ENCODE measurements at places on chromosomes 11 and 22. TPM values are rescaled to one million over a fixed set of nuclear protein-coding genes. Genes with fewer than 3 reads are reported as not detected.

The ELMOD1 gene
- not detected for total RNA-seq

The C1QTNF5 gene
- total RNA-seq: 2.0 TPM

The ARHGAP20 gene
- total RNA-seq: 2.6 TPM

The OR8A1 gene
- not detected for total RNA-seq

The KDM4D gene
- total RNA-seq: 0.32 TPM

DNA sequence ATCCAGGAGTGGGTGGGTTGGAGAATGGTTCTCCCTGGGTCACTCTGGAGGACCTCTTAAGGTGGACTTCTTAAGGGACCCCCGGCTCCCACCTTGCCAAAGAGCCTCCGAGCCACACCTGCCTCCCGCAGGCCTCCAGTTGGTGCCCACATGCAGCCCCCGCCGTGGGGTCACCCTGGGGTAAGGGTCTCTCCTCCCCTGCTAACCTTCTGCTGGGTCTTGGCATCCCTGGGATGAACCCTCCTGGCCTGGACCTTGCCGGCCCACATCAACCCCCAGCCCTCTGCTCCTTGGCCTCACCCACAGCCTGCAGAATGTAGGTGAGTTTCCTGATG, 12.5 kb upstream of the MUC6 start:
- no peak for ATAC-seq

- ATAC-seq: peak; percentile 23
Measured at GRCh38 chr11:30128269-30128932, 102.4 kb upstream of the FSHB start.

DNA sequence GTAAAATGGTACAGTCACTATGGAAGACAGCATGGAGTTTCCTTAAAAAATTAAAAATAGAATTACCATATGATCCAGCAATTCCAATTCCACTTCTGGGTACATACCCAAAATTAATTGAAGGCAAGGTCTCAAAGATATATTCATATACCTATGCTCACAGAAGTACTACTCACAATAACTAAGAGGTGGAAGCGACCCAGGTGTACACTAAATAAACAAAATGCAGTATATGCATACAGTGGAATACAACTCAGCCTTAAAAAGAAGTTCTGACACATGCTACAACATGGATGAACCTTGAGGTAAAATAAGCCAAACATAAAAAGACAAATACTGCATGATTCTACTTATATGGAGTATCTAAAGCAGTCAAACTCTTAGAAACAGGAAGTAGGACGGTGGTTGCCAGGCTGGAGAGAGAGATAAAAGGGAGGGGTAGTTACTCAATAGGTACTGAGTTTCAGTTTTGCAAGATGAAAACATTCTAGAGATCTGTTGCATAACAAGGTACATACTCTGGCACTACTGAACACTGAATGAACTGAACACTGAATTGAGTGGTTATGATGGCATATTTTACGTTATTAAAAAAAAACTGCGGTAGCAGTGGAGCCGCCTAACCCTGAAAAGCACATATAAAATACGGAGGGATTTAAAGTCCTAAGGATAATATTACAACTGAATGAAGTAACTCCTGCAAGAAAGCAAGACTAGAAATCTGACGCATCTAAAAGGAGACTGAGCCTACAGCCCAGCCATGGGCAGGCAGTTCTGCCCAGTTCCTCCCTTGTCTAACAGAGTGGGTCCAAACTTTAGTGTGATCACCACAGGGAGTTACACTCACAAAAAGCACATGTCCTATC, 12.8 kb downstream of the DGCR2 start:
- ATAC-seq: peak; percentile 86

- no peak for ATAC-seq
Measured at GRCh38 chr11:37442576-37442975, 844.5 kb upstream of the RAG2 start.

DNA sequence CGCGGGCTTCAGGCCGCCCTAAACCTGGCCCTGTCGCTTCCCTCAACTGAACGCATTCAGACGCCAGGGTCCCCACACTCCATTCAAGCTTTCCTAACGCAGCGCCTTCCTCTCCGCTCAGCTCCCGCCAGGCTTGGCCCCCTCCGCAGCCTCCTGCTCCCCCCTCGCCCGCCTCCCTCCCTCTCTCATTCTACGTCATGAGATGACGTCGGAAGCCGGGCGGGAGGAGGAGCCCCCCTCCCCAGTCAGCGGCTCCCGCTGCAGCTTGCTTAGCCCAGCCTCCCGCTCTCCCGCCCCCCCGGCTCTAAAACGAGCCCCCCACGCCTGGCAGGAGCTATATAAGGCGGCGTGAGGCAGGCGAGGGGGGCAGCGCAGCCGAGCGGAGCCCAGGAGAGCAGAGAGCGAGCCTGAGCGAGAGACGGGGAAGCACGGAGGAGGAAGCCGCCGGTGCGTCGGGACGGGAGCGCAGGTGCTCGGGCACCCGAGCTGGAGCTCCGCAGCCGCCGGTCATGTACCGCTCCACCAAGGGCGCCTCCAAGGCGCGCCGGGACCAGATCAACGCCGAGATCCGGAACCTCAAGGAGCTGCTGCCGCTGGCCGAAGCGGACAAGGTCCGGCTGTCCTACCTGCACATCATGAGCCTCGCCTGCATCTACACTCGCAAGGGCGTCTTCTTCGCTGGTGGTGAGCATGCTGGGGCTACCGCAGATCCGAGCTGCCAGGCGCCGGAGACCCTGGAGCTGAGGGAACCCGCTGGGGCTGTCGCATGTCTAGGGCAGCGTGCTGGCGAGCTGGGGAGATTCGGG, at the start of gene NPAS4:
Gene NPAS4, plus strand, starts transcription at position 365 of the 806 bp plus-strand sequence. Its CDS starts 145 bp downstream, at position 510.
- ATAC-seq: no peak

- ATAC-seq: no peak
Measured at GRCh38 chr11:125342281-125342930, 153.7 kb downstream of the FEZ1 start.

GRCh38 chr22:29883045-29883774, at the start of gene MTMR3:
MTMR3 (plus strand) TSS chr22:29883174; CDS start chr22:29971060, 87,886 bp downstream.
- ATAC-seq: peak; percentile 82

GRCh38 chr22:45859231-45860161, 117.5 kb downstream of the WNT7B start:
- ATAC-seq: no peak

GRCh38 chr11:131889146-131889577, 518.7 kb downstream of the NTM start:
- no peak for ATAC-seq

GRCh38 chr22:24727218-24727851, 47.2 kb downstream of the PIWIL3 start:
- peak; percentile 52 for ATAC-seq

DNA sequence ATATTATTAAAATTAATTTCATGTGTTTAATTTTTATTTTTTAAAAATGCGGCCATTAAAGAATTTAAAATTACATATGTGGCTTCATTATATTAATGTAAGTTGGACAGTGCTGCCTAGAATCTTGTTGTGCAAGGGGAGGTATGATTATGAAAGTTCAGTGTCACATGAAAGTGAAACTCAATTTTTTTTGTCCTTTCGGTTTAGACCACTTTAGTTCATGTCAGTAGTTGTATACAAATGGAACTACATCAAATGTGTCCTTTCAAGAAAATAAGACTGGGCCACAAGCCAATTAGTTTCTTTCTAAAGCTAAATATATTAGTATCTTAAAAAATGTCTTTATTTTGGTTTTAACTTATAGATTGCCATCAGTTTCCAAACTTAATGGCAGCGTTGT, 35.7 kb downstream of the TBCEL start:
- no peak for ATAC-seq

DNA sequence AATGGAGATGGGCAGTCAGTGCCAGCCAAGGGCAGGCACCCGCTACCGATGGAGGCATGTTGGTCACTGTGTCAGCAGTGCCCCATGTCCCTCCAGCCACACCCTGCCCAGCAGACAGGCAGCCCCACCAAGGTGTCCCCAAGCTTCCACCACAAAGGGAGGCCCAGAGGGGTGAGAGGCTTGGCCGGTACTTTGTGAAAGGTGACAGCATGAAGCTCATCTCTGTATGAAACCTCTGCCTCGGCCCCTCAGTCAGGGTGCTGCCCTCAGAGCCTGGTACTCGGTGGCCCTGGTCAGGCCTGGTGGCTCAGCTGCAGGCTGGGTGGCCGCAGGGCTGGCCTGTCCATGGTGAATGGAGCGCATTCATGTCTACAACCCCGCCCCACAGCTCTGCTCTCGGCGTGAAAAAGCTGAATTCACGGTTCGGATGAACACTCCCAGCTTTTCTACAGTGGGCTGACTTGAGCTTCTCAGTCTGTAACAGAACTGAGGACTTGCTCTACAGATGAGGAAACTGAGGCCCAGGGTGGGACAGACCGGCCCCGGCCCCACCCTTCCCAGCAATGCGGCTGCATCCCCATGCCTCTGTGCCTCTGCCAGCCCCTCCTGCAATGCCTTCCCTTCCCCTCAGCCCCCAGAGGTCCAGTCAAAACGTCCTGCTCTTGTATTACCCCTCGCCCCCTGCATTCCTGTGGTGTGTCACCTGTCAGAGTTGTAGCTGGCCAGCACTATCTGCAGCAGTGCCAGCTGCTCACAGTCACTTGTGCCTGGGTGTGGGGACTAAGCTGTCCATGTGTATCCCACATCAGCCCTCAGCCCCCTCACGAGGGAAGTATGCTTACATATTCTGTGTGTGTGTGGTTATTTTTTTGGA, 27.7 kb downstream of the RSPH14 start:
- no peak for ATAC-seq

DNA sequence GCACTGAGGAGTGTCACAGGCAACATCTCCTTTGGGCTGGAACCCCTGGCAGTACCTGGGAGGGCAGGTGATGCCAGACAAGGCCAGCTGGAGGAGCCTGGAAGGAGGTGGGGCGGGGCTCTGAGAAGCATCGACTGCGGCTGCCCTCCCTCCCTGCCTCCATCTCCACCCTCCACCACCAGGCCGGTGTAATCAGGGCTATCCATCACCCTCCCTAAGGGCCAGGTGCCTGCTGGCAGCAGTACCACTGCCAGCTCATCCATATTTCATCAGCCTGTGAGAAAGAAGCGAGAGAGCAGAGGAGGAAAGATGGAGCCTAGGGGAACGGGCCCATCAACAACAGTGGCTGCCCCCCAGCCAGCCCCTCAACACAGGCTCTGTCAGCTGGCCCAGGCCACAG, 51.4 kb upstream of the RASD2 start:
- ATAC-seq: peak; percentile 50

DNA sequence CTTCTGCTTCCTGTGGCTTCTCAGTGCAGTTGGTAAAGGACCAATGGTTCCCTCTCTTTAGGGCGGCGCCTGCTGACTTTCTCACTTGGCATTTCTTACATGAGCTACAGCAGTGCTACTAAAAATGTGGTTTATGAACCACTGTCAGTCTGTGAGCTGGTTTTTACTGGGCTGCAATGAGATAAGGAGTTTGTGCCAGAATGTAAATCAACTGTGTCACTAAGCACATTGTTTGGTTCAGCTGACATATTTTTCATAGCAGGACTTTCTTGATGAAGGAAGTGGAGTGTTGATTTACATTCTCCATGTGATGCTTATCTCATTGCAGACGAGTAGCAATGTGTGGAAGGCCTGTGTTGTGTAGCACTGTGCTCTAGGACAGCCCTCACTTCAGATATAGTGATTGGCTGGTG, 463.3 kb downstream of the SOX6 start:
- no peak for ATAC-seq

DNA sequence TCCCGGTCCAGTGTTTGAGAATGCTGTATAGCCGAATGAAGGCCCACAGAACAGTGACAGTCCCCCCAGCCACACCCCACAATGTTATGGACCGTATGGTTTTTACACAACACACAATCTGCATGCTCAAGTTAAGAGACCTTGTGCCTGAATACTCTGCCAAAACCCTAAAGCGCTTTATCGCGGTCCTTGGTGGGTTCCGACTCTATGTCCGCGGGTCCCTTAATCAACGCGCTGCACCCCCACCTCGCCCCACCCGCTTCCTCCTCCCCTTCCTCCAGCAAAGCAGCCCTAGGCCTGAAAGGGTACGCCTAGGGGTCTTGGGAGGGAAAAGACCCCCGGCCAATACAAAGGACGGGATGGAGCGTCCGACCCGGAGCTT, 442 bp downstream of the COPB1 start:
- ATAC-seq: peak; percentile 48

GRCh38 chr22:25448435-25449051, 115.9 kb upstream of the GRK3 start:
- ATAC-seq: peak; percentile 28

- no peak for ATAC-seq
Measured at GRCh38 chr11:95968585-95968984, 44.7 kb upstream of the MTMR2 start.

- ATAC-seq: no peak
Measured at GRCh38 chr11:72740060-72740424, 12.2 kb downstream of the ARAP1 start.

GRCh38 chr22:36540867-36541642, 12.1 kb upstream of the EIF3D start:
- ATAC-seq: no peak

- ATAC-seq: peak; percentile 66
Measured at GRCh38 chr11:13329670-13330356, 52.2 kb downstream of the BMAL1 start.

- no peak for ATAC-seq
Measured at GRCh38 chr11:19187833-19188258, 13.9 kb downstream of the CSRP3 start.

- ATAC-seq: no peak
Measured at GRCh38 chr11:69013009-69013951, at the start of gene MRGPRF. MRGPRF (minus strand) TSS chr11:69013246; CDS start chr11:69009901, 3,345 bp downstream.

DNA sequence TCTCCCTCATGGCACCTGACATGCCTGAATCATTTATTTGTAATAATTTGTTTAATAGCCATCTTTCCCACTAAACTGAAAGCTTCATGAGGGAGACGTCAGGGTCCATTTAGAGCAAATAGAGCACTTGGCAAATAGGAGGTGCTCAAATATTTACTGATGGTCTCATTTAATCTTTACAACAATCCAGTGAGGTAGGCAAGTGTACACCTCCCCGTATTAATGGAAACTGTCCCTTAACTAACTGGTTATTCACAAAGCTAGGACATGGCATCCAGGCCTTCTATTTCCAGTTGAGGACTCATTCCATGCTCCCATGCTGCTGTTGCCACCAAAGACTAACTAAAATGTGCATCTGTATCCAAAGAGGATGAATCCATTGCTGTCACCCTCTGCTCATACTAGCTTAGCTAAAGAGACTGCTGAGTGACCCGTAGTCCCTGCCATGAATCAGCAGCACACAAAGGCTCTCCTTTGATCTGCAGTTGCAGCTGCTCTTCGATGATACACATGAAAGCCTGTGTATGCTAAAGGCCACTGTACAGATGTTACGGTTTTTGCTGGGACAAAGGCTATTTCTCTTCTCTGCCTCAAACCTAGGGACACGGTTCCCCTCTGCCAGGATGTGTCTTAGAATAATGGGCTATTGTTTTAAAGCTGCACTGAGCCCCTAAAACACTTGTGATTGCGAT, 82.6 kb downstream of the RAB30 start:
- ATAC-seq: no peak

DNA sequence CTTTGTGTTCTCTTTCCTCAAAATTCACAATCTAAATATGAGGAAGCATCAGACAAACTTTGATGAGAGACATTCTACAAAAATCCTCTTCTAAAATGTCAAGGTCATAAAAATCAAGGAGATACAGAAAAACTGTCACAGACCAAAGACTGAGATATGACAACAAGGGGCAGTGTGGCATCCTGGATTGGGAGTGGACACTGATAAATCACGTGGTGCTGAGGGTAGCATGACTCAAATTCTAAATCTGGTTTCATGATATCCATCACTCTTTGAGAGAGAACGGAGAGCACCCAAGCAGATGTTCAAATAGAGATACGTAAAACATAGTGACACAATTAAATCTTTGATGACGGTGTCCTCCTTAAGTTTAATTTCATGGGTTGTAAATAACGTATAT, 13.0 kb upstream of the CARD18 start:
- ATAC-seq: no peak

- ATAC-seq: no peak
Measured at GRCh38 chr11:101083335-101083734, 46.3 kb downstream of the PGR start.

GRCh38 chr11:68950762-68951161, 30.0 kb downstream of the MRGPRD start:
- ATAC-seq: no peak

Data from esophagus mucosa (tissue), 1 donor.